ENCODE measurements at places on chromosomes 3 and 15.

- DNase-seq = no peak
These were observed 138.3 kb upstream of the MYRIP start for GRCh38 chr3:39671116-39671515.

- DNase-seq = no peak
These were observed 24.8 kb downstream of the SHF start for GRCh38 chr15:45162771-45163507.

DNA sequence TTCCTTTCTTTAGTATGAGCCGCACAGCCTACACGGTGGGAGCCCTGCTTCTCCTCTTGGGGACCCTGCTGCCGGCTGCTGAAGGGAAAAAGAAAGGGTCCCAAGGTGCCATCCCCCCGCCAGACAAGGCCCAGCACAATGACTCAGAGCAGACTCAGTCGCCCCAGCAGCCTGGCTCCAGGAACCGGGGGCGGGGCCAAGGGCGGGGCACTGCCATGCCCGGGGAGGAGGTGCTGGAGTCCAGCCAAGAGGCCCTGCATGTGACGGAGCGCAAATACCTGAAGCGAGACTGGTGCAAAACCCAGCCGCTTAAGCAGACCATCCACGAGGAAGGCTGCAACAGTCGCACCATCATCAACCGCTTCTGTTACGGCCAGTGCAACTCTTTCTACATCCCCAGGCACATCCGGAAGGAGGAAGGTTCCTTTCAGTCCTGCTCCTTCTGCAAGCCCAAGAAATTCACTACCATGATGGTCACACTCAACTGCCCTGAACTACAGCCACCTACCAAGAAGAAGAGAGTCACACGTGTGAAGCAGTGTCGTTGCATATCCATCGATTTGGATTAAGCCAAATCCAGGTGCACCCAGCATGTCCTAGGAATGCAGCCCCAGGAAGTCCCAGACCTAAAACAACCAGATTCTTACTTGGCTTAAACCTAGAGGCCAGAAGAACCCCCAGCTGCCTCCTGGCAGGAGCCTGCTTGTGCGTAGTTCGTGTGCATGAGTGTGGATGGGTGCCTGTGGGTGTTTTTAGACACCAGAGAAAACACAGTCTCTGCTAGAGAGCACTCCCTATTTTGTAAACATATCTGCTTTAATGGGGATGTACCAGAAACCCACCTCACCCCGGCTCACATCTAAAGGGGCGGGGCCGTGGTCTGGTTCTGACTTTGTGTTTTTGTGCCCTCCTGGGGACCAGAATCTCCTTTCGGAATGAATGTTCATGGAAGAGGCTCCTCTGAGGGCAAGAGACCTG, 13.2 kb downstream of the GREM1 start:
- DNase-seq = no peak

DNA sequence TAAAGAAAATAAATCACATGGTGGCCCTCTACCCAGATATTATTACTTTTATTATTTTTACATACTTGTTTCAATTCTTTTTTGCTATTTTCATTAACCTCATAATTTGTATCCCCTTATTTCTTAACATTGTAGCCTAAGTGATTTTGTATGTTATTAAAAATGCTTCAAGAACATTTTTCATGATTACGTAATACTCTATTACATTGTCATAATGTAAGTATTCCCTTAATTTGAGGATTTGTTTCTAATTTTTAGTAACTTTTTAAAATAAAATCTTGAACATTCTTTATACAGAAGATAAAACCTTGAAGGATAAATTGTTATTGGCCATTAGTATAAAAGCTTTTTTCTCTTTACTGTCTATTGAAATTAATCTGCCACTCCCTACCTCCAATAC, 89.0 kb downstream of the DCUN1D1 start:
- no peak for DNase-seq

GRCh38 chr15:62125773-62126172, 39.3 kb downstream of the C2CD4B start:
- DNase-seq = no peak

- no peak for DNase-seq
These were observed 152.3 kb upstream of the STAC start for GRCh38 chr3:36227980-36228379.

Data from T-helper 2 cell (primary cell).